ENCODE measurements at places on chromosomes 7 and 10.
A peak's percentile ranks its signal among the peaks of the same experiment; 100 is the strongest.

DNA sequence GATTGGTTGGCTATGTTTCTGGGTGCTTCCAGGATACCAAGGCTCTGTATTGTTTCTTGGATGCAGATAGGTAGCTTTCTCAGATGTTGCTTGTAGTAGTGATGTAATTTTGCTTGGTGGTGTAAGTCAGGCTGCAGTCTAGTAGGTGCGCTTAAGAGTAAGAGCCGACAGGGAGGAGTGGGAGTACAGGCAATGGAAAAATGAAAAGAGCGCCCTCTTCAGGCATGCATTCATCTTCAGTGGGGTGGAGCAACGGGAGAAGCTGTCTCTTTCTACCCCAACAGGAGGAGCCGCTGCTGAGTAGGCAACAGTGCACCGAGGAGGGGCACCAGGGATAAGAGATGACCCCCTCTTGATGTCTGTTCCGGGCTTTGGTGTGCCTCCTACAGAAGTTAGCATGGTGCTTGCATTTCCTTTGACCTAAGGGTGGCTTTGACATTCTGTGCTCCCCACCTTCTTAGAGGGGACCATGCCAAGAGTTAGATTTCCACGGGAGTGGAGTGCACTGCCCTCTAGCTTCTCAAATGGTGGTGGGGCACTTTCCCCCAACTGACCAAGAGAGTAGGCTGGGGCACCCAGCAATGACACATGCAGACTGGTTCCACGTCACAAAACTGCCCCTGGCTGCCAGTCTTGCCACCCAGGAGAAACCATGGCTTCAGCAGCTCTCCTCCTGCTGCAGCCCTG is 56.1 kb downstream of the ZNF783 start:
- no peak for DNase-seq

GRCh38 chr10:31883397-31883796 is 45.2 kb downstream of the ARHGAP12 start:
- DNase-seq, result no peak

DNA sequence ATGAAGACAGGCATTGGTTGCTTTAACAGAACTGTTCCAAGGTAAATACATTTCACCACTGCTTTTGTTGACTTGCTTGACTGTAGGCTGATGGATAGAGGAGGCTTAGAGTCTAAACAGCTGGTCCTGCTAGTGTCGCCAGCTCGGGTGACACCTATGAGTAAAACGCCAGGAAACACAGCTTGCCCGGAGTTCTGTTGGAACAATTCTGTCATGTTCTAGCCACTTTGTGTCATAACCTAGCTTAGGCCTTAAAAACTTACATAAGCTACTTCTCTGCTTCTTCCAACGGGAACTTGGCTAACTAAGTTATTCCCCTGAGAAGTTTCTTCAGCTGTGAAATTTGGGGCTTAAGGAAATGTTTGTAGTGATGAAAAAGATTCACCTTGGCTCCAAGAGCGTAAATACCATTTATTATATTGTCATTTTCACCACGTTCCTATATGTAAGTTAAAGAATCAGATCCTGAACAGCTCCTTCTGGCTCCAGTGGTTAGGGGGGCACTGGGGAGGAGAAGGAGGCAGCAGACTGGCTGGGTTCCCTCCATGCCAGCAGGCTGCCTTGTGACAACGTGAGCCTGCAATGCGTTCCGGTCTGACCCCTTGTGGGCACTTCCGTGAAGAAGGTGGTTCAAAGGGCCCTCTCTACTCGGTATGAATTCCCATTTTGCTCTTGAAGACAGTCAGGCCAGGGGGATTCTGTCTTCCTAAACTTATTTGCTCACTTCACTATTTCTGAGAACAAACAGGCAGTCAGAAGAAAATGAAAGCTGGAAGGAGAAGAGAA is 253.2 kb downstream of the BMPER start:
- DNase-seq, result peak; percentile 53

DNA sequence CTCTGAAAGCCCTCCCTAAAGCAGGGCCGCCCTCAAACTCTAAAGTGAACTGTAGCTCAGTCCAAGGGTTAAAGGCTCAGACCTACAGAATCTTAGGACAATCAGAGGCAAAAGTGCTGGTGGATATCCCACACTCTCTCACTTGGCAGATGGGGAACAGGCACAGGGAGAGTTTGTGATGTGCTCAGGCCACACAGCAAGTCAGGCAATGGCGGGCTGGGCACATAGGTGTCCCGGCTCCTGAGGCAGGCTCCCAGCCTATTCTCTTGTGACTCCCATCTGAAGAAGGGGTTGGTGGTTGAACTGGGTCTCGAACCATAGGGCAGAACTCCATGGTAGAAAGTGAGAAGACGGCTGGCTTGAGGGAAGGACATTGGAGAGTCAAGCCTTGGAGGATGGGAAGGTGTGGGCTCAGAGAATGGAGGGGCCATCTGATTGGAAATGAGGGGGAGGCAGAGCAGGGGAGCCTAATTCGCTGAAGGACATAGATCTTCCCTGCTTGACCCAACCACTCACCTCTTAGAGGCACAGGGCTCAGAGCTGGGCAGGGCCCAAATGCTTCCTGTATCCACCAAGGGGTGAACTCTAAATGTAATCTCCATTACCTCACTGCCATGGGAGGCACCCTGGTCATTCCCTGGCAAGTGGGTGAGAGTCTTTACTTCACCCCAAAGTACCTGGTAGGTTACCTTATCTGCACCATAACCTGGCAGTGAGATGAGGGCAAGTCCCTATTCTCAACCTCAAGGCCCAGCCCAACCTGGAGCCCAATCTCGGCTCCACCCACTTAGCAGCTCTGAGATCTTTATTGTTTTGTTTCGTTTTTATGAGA is 4.9 kb upstream of the ZMIZ1 start:
- DNase-seq, result no peak

DNA sequence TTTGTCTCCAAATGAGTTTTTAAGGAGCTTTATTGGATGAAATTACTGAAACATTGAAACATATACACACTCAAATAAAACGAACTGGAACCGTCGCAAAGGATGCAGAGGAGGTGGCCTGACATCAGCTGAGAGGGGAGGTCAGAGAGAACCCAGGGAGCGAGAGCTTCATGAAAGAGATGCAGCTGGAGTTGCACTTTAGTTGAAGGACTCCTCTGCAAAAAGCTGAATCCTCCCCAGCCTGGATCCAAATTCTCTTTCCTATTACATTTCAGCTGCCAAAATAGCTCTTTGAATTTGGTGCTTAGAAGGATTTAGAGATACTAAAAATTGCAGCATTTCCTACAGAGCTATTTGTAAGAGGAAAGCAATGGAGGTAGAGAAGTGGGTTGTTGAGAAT is 140.0 kb upstream of the DPP6 start:
- no peak for DNase-seq

DNA sequence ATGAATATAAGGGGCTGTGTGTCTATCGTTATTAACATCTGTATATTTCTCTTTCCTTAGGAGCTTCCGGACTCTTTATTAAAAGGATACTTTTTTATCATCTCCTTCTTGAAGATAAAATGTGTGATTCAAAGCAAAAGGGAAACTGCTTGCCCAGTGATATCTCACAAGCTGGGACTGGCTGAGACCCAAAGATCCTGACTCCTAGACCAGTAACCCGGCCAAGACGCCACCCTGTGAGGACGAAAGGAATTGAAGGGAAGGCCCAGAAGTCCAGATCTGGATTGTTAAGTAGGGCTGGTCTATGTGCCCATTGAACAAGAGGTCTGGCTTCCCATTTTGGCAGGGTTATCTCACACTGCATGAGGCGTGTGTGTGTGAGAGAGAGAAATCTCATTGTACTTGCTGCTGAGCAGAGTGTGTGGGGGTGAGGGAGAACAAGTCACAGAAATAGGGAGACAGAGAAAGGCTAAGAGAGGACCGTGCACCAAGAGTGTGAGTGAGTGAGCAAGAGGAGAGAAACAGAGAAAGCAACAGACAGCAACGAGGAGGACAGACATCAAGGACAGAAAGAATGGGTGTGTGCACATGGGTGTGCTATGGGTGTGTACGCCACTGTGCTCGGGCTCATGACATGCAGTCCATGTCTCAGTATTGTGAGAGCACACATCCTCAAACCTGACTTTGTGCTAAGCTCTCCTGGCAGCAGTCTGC is 75.4 kb downstream of the PLXNA4 start:
- peak; percentile 75 for DNase-seq

DNA sequence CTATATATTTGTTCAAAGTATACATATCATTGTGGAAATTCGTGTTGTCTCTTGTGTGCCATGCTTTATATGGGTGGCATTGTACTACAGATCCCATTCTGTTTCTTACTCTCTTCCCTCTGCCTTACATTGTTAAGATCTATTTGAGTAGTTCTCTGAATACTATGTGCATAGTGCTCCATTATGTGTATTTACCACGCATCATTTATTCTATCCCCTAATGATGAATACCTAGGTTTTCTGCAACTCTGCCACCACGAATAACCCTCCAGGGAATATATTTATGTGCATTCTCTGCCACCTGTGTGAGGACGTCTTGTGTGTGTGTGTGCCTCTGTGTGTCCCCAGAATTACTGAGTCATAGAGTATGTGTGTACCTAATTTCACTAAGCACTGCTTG is 431.2 kb upstream of the C7orf33 start:
- DNase-seq, result no peak

GRCh38 chr7:7920481-7920880 is 48.1 kb upstream of the GLCCI1 start:
- DNase-seq, result no peak

DNA sequence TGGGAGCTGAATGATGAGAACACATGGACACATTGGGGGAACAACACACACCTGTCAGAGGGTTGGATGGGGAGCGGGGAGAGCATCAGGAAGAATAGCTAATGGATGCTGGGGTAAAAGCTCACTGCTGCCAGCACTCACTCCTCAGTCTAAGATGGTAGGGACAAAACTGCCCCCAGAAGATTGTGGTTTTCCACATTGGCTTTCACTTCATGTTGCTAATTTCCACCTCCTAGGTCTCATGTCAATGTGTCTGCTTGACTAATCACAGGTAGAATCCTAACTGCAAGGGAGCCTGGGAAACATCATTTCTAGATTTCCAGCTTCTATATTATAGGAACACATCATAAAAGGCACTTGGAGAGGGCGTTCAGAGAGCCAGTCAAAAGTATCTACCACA is 22.6 kb downstream of the APBB1IP start:
- DNase-seq, result no peak

DNA sequence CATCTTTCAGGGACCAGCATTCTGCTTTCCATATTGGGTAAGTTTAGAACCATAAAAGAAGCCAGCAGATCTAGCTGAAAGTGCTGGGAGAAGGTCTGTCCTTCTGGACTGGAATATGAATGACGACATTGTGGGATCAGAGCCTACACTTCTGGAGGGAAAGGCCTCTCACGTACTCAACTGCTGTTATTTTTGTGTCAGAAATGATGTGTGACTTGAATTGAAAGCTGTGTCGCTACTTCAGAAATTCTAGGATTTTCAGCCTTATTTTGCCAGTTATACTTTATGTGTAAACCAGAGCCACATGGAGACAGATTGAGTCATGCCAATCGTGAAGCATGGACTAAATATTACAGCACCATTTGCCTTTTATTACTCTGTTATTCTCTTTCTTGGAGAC is 231.0 kb downstream of the KIAA1217 start:
- DNase-seq, result no peak

DNA sequence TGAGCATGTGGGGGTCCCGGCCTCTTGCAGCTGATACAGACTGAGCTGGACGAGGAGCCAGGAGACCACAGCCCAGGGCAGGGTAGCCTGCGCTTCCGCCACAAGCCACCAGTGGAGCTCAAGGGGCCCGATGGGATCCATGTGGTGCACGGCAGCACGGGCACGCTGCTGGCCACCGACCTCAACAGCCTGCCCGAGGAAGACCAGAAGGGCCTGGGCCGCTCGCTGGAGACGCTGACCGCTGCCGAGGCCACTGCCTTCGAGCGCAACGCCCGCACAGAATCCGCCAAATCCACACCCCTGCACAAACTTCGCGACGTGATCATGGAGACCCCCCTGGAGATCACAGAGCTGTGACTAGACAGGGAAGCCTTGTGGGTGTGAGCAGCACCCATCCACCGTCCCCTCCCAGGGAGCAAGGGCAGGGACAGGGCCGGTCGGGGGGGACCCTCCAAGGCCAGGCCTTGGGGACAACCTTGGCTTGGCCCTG is 36.1 kb downstream of the PSAP start:
- no peak for DNase-seq

DNA sequence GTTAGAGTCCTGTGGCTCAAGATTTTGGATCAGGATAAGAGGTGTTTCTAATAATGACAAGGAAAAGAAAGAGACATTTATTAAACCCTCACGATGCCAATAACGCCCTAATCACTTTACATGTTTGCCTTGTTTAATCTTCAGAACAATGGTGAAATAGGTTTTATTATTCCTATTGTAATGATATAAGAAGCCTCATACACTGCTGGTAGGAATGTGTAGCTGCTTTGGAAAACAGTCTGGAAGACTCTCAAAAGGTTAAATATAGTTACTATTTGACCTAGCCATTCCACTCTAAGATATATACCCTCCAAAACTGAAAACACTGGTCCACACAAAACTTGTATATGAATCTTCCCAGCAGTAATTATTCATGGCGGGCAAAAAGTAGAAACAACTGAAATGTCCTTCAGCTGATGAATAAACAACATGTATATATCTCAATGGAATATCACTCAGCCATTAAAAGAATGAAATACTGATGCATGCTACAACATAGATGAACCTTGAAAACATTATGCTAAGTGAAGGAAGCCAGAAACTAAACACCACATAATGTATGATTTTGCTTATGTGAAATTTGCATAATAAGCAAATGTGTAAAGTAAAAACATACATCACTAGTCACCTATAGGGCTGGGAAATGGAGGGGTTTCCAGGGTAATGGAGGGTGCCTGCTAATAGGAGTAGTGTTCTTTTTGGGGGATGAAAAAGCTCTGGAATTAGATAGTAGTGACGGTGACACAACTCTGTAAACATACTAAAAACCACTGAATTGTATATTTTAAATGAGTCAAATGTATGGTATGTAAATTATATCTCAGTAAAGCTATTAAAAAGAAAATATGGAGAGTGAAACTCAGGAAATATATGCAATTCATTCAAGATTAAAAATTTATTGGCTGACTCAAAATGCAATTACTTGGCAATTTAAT is 76.9 kb upstream of the ANK3 start:
- peak; percentile 27 for DNase-seq

GRCh38 chr7:44430054-44430453 is 60.4 kb downstream of the NUDCD3 start:
- DNase-seq, result no peak

- no peak for DNase-seq
These were observed 299.8 kb upstream of the NEBL start for GRCh38 chr10:21196822-21197395.

GRCh38 chr10:84946904-84947303 is 618.5 kb downstream of the CCSER2 start:
- no peak for DNase-seq

DNA sequence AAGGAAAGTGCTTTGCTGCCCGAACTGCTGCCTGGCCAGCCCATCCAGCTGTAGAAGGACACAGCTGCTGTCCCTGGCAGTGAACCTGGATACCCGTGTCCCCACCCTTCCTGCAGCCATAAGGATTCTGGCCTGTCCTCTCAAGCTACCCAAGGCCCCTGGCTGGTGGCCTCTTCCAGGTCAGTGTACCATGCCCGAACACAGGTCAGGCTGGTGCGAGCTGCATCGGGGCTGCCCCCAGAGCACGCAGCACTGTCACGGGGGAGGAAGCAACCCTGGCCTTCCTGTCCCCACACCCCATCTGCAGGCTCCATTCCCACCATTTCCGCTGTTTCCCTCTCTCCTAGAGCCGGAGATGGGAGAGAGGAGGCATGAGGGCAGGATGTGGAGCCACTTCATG is 30.5 kb upstream of the PWWP2B start:
- no peak for DNase-seq

GRCh38 chr10:24306507-24306875 is 97.6 kb downstream of the KIAA1217 start:
- DNase-seq, result no peak
